ENCODE measurements at places on chromosomes 12 and 14. TPM values are rescaled to one million over a fixed set of nuclear protein-coding genes. Genes with fewer than 3 reads are reported as not detected.
A peak's percentile ranks its signal among the peaks of the same experiment; 100 is the strongest.

DNA sequence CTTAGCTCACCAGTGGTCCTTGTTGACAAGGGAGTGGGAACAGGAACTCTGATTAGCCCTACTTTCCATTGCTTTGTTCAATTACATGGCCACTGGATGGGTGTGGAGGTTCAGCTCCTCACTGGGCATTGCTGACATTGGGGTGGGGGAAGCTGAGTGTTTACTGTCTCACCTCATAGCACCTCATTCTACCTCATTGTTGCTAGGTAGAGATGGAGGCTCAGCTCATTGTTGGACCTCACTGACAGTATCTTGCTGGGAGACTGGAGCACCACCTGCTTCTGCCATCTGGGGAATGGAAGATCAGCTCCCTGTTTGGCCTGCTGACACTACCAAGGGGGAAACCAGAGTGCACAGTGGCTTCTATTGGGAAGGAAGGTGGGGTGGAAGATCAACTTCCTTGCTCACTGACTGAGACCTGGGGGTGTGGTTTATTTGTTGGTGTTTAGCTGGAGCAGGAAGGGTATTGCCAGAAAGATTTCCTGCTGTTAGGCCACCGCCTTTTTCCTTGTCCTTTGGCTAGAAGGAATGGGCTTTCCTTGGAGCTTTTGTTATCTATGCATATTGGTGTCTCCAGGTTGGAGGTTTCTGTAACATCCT, 1.3 kb upstream of the OR4E2 start:
- no peak for DNase-seq

- peak; percentile 1 for DNase-seq
Observed at GRCh38 chr14:26917086-26917485, 319.3 kb upstream of the NOVA1 start.

DNA sequence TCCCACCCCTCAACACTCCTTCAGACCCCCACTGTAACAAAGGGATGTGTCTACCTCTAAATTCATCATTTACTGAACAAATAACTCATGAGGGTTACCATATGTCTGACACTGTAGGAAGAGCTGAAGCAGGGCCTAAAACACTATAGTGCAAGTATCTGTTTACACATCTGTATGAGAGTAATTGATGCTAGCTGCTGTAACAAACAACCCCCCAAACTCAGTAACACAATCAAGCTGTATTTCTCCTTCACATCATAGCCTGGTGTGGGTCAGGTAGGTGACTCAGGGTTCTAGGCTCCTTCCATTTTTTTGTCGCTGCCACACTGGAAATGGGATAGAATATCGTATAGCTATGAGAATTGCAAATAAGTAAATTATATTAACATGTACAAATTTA, 65.0 kb downstream of the KICS2 start:
- no peak for DNase-seq

NEMF gene
- total RNA-seq = 49.5 TPM

TGFB3 gene
- total RNA-seq = 1.8 TPM

IL31 gene
- not detected for total RNA-seq

PLEK2 gene
- total RNA-seq = 13.7 TPM
